ENCODE measurements at places on chromosomes 16 and 17.

GRCh38 chr16:24131294-24131693 lies 124.8 kb upstream of the CACNG3 start:
- DNase-seq, result no peak

DNA sequence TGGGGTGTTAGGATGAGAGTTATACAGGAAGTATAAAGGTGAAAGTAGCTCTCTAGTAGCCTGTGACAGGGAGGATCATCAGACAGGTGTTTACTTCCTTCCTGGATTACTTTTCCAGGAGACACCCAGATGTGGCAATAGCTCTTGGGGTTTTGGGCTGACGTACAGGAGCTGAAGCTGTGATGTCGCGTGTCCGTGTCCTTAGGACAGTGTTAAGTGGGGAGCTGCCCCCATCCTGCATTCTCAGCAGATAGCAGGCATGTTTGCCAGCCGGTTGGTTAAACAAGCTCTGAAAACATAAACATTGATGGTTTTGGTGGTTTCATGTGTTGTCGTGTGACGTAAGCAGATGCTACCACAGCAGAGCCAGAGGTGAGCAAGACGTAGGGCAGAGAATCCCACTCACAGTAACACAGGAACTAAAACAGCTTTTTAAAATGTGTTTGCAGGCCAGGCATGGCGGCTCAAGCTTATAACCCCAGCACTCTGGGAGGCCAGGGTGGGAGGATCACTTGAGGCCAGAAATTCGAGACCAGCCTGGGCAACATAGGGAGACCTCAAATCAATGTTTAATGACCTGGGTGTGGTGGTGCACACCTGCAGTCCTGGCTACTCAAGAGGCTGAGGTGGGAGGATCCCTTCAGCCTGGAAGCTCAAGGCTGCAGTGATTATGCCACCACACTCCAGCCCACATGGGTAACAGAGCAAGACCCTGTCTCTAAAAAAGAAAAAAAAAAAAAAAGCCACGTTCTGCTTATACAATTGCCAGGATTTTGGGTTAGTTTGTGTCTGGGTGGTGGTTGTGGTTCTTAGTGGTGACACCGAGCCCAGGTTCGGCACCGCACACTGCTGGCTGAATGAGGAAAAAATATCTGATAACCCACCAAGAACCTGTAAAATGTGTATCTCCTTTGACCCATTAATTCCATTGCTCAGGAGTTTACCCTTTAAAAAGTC lies 18.2 kb upstream of the IL17C start:
- DNase-seq, result peak; percentile 80

DNA sequence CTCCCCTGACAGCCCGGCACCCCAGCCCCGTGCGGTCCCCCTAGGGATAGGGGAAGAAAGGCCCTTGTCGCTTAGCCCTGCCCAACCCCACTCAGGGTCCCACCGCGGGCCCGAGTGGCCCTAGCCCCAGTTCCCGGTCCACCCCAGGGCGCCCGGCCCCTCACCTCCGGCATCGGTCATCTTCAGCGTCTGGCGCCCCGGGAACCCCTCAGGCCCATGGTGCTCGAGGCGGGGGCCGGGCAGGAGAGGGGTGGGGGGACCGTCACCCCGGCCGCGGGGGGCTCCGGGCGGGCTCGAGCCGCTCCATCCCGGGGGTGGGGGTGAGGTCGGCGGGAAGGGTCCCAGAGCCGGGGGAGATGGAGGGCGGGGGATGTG lies 620 bp downstream of the SAMD14 start:
- DNase-seq, result no peak

DNA sequence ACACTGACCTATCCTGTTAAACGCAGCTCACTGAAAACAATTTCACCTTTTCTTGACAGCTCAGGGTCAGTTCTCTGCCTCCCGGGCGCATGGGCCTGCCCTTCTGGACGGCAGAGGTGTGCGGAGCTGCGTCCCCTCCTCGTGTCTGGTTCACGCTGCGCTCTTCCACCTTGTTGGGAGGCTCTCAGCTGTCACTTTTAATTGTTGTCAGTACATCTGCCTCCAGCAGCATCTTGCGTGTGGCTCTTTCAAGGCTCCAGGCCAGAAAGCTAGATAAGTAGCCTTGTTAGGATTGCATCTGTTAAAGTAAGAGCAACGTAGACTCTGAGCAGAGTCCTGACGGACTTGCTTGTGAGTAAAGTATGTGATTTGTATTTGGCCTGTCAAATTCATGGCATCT lies 59.4 kb downstream of the MGAT5B start:
- DNase-seq, result no peak

DNA sequence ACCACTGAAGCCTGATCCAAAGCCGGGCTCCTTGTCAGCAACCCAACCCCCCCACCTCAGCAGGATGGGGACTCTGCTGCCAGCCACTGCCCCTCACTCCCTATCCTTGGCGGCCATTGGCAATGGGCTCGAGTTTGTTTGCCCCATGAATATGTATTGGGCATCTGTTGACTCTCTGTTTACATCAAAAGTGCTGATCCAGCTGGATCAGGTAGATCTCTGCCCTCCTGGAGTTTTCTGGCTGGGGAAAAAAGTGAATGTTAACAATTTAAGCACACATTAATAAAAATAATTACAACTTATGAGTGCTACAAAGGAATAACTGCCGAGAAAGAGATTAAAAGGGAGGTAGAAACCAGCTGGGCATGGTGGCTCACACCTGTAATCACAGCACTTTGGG lies 62.5 kb downstream of the ATP2C2 start:
- no peak for DNase-seq

DNA sequence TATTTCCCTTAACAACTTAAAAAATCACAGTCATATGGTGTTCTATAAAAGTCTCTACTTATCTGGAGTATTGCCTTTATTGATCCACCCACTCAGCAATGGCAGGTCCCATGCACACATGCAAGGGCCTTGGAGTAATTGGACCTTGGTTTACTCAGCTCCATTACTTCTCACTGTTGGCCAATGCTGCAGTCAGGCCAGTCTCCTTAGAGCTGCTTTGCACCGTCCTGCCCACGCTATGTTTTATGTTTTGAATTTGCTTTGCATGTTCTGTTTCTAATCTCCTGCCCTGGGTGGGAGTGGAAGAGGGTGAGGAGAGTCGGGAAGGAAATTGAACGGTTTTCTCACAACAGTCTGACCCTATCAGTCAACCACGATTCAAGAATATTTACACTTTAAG lies 23.6 kb downstream of the ARHGAP44 start:
- DNase-seq, result no peak

GRCh38 chr16:15857724-15858560 lies 1.1 kb upstream of the MYH11 start:
- DNase-seq, result no peak

DNA sequence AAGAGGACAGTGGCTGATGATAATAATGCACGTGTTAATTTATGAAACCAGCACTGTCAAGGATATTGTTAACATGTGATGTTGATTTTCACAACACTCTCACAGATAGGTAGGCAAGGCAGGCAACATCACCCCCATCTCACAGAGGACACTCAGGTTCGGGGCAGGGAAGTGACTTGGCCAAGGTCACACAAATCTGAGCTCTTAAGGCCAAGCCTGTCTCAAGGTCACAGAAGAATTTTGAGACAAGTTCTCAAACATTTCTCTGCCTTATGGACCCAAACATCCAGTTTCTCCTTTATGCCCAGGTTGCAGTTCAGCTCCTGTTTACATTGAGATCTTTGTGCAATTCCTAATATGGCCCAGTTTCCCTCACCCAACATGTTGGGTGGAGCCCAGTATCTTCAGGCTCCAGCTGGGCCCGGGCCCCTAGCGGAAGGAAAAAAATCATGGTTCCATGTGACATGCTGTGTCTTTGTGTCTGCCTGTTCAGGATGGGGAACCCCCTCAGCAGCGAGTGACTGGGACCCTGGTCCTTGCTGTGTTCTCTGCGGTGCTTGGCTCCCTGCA lies 1.3 kb downstream of the SLC2A4 start:
- DNase-seq, result no peak

- no peak for DNase-seq
Measured at GRCh38 chr17:57142925-57143324, 57.9 kb downstream of the AKAP1 start.

- DNase-seq, result no peak
Measured at GRCh38 chr16:47928008-47928407, 227.8 kb downstream of the ABCC12 start.

GRCh38 chr16:54118846-54119245 lies 167.7 kb downstream of the IRX3 start:
- no peak for DNase-seq

DNA sequence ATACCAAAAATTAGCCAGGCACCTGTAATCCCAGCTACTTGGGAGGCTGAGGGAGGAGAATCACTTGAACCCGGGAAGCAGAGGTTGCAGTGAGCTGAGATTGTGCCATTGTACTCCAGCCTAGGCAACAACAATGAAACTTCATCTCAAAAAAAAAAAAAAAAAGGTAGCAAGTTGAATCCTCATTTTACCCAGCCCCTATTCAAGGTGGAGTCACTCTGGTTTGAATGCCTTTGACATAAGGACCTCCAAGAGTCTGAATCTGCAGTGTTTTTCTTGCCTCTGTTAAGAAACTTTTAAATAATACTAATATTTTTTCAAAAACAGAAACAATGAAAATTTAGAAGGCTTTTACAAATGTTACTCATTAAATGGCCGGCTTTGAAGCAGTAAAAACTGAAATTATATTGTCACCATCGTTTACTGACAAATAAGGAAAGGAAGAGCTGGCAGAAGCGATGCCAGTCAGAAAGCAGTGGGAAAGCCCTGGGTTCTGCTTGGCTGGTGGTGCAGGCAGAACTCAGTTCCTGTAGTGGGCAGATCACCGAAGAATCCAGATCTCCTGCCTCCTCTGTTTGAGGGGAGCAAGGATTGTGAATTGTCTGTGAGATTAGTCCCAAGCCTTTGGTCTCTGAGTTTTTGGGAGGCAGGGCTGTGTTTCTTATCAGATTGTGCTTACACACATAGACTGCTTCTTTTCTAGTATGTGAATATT lies 99.7 kb upstream of the HAS3 start:
- DNase-seq, result no peak

DNA sequence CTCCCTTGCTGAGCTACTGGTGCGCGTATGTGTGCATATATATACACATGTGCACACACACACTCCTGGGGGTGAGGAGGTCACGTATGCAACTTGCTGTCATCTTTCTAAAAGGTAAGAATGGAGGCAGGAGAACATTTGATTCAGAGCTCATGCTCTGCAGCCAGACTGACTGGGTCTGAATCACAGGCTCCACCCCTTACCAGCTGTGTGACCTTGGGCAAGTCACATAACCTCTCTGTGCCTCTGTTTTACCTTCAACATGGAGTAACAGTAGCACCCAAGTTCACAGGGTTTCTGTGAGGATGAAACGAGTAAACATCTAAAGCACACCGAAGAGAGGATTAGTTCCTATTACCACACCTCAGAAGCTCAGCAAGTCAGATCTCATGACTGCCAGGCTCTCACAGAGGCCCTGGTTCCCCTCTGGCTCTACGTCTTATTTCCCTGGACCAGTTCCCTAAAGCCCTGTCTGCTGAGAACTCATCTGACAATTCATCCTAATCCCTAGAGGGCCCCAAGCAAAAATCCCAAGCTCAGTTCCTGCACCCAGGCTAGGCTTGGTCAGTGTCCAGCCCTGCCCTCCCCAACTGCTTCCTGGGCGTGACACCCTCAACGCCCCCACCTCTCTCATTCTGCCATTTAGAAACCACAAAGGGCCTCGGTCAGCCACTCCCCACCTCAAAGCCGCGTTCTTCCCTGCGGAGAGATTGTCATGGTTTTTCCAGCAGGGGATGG lies 28.7 kb downstream of the ABR start:
- DNase-seq, result no peak

DNA sequence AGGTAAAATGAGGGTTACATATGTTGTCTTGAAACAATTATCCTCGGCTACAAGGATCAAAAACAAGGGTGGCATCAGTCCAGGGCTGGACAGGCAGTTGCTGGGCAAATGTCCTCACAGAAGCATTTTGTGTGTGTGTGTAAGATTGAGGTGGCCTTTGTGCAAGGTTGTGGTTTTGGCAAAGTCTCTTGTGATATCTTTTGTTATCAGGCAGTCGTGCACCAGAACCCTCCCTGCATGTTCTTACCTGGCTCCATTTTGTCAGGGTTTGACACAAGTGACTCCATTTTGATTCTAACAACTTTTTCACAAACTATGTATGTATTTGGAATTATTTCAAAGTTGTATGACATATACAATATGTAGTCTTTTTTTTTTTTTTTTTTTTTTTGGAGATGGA lies 20.0 kb downstream of the CHAD start:
- DNase-seq, result no peak

DNA sequence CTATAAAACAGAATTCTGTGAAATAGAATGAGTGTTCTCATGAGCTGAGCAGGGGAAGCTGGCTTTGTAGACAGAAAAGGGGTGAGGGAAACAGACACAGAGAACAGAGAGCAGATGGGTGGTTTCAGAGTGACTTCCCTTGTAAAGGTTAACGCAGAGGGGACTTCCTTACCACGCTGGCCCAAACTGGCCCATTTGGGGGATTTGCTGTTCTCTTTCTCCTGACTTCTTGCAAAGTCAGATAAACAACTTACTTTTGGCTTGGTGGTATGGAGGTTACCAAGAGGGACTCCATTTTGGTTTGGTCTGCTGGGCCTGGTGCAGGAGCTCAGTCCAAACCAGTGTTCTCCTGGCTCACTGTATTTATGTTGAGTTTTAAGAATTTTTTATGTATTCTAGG lies 48.4 kb downstream of the SEC14L1 start:
- DNase-seq, result peak; percentile 18

DNA sequence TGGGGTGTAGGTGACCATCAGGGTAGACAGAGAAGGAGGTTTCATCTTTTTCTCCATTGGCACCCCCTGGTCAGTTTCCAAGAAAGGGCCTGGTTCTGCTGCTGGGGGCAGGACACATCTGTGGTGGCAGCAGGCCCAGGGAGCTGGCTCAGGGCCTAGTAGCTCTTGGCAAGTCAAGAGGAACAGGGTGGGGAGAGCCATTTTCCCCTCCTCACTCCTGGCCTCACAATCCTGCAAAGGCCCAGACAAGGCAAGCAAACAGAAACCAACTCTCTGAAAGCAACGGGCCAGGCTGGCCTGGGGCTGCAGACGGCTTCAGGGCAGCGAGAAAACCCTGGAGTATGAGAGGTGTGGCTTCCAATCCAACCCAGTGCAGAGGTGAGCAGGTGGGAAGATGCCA lies 192.9 kb upstream of the DYNLRB2 start:
- no peak for DNase-seq

- DNase-seq, result no peak
Measured at GRCh38 chr16:3734758-3735221, 17.5 kb upstream of the TRAP1 start.

DNA sequence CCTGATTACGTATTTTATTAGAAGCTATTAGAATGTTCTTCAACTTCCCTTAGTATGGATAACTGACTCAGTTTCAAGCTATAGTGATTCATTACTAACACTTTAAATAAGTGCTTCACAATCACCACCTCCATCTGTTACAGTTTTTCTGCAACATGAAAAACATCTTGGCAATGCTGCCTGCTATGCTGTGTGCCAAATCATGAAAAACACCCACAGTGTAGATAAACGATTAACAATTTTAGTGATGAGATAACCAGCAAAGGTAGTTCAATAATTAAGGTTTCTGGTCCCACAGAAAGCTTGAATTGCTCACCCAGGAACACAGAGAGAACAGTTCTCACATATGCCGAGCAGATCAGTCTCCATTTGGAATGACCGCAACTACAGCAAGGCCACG lies 51.4 kb upstream of the SLC25A19 start:
- DNase-seq, result no peak

- DNase-seq, result no peak
Measured at GRCh38 chr17:82170412-82170961, 42.2 kb downstream of the CCDC57 start.
